ENCODE measurements at places on chromosomes 12 and 14.

GRCh38 chr14:38770251-38770650 lies 332.8 kb downstream of the SEC23A start:
- no peak for DNase-seq

- peak; percentile 12 for DNase-seq
Observed at GRCh38 chr12:90695415-90695814, 259.6 kb downstream of the CCER1 start.

GRCh38 chr14:86420131-86420530 lies 890.2 kb downstream of the FLRT2 start:
- DNase-seq, result no peak

GRCh38 chr12:112677050-112677765 lies 114.3 kb upstream of the RPH3A start:
- DNase-seq, result no peak

DNA sequence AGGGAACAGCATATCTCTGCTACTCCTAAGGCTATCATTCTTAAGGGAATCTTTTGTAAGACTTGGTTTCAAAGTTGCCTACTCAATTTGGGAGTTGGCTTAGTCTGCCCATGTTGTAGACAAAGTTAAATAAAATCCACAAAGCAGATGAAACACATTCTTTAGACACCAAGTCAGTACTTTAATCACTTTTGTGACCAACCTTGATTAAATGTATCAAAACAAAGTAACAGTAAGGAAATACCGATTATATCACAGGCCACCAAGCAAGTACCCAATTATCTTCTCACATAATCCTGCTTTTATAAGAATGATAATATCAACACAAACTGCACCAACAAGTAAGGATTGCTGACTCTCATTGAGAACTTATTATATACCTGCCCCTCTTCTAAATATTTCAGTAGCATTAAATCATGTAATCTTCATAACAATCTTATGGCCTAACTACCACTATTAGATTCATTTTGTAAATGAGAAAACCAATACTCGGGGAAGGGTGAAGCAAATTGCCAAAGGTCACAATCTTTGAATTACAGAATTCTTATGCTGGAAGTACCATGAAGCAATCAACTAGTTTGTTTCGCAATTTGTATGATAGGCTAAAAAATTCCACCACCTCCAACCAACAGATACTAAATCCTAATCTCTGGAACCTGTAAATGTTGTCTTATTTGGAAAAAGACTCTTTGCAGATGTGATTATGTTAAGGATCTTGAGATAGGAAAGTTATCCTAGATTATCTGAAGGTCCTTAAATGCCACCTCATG lies 12.6 kb upstream of the DIO2 start:
- no peak for DNase-seq

DNA sequence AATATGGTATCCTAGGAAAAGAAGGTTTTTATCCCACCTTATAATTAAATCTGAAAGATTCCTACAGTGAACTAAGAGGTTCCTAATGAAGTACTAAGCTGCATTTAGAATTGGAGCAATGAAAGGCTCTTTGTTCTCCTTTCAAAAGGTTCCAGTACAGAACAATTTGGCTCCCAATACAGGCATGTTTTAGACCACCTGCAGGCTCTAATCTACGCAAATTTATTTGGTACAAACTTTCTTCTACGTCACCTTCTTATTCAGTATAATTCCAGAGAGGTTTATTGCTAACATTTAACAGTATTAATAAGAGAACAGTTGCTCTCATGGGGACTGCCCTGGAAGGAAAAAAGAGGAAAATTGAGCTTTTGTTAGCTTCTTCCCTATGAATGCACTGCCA lies 37.6 kb upstream of the SLCO1C1 start:
- DNase-seq, result no peak

DNA sequence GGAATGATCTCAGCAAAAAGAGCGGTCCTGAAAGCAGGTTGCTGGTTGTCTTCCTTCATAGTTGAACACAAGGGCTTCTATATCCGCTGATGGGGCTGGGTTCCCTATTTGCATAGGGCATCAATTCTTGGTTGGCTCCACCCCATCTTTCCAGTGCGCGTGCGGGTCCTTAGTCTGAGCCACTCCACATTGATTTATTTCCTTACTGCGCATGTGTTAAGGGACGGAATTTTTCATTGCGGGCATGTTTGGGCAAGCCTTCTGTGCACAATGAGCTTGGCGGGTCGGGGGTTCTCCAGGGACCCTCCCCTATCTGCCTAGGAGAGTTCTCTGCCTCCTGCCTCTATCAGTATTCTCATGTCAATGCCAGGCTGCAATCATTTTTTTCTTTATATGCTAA lies 21.2 kb upstream of the DLGAP5 start:
- DNase-seq, result peak; percentile 89

Data from NCI-H69 (cell line).